Osteocyte (in vitro differentiated cells): ENCODE measurements at places on chromosomes 1 and 21. TPM values are rescaled to one million over a fixed set of nuclear protein-coding genes. Genes with fewer than 3 reads are reported as not detected.

Gene SYT14
- total RNA-seq: 0.10 and 0.16 TPM in 2 replicates

Gene JAM2
- total RNA-seq: 5.9 and 6.1 TPM in 2 replicates

Gene CDCA8
- total RNA-seq: 7.6 and 7.7 TPM in 2 replicates

Gene TSPAN2
- total RNA-seq: 3.1 and 3.5 TPM in 2 replicates

Gene COL8A2
- total RNA-seq: 8.2 and 10.1 TPM in 2 replicates

Gene KMO
- total RNA-seq: not detected in 2 replicates

Gene CYP4X1
- total RNA-seq: 0.38 and 0.89 TPM in 2 replicates

DNA sequence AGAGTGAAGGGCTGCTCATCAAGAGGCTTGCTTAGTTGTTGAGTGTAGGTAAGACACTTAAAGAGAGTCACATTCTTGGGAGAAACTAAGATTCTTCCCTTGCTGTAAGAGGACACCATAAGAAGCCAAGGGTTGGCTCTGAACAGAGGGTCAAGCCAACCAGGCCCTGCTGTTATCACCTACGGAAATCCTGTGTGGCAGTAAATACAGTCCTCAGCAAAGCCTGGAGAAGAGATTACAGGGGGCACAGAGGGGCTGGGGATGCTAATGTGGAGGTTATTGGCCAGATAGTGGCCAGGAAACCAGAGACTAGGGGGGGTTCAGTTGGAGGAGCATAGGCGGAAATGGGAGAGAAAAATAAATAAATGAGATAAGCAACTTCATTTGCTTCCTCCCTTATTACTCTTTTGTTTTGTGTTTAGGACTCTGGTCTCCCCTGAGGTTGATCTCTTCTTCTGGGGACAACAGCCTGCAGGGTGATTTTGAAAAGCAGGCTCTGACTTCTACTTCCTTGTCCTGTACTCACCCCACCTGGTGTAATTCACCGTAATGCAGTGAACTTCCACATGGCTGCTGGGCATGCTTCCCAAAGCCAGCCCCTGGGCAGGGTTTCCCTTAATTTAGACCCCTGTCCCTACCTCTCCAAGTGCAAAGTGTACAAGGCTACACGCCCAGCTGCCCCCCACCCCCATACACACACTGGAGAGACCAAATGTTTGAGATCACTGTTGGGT, 40.9 kb downstream of the MTARC1 start:
- no peak for DNase-seq

DNA sequence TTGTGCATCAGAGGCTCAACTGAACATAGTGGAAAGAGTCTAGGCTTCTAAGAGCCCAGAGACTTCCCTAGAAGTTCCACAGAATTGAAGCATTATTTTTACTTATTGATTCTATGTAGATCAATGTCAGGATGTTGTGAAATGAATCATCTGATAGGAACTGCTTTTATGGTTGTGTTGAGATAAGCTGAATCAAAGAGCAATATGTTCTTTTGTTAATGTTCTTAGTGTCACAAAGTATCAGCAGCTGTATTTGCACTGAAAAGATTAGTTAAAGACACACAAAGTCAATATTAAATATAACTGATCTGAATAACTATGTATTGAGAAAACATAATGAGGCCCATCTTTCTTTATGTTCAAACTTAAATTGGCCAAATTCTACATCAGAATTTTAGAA, 430.7 kb upstream of the ZRANB2 start:
- no peak for DNase-seq

DNA sequence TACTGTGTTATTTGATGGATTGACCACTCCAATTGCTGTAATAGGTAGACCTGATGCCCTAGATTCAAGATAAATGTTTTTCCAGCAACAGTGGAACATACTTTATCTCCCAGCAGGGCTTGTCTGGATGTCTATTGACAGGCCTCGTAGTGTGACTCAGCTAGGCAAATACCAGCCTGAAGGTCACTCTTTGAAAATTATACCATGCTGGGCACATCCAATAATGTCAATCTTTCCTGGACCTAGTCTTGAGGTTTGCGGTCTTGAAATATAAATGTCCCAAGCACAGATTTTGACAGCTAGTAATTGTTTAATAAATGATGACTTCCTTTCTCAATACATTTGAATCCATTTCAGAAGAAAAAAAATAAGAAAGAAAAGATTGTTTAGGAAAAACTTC, 1138.0 kb upstream of the TMPRSS15 start:
- DNase-seq: no peak

DNA sequence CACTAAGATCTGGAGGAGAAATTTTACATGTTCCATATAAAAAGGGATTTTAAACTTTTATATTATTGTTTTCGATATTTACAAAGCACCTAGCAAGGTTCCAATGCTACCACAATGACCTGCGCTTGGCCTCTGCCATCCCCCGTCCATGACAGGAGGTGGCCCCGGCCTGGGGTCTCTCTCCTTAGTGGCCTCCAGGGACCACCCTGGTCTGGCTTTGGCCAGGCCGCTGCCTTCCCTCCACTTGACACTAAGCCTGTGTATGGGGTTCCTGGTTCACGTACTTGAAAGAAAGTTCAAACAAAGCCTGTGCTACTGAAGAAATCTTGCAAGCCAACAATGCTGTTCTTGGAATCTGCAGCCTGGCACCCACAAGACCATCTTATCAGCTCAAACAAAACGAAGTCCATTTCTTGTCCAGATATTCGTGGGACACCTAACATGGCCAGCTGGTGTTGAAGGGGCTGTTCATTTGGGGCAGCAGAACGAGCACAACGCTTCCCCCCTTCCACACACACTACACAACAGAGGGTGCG, 12.8 kb downstream of the PRDM15 start:
- DNase-seq: no peak

GRCh38 chr1:53306168-53306567, 21.7 kb downstream of the LRP8 start:
- DNase-seq: no peak

DNA sequence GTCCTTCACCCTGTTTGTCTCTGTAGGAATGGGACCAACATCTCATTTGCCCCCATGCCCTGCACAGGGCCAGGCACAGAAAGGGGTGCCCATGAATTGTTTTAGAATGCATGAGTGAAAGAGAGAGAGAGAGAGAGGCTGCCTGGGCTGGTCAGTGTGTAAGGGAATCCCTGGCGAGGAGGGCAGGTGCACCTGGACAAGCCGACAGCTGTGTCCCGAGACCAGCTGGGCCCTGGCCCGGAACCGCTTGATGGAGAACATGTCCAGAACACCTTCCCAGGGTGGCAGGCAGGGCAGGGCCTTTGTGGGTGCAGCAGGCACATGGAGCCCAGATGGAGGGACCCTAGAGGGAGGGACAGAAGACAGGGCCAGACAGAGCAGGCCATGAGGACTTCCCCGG, 22.7 kb downstream of the SPOCD1 start:
- no peak for DNase-seq

DNA sequence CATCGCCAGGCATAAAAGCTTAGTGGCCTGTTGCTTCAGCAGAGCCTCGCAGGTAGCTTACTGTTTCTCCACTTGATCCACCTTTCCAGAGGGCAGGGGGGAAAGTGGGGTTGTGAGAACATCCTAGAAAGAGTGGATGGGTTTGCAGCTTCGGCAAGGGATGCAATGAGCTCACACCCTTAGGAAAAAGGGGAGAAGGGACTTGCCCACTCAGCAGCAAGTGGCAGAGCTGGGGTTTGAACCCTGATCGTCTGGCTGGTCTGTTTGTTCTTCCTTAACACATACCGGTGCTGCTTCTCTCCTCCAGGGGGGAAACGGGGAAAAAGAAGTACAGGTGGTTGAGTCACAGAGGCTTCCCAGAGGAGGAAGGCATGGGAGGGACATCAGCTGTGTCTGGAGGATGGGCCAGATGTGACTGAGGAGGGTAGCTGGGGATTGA, 1.0 kb downstream of the TMEM201 start:
- DNase-seq: no peak

GRCh38 chr1:191592039-191592438, 566.2 kb upstream of the RGS18 start:
- no peak for DNase-seq

DNA sequence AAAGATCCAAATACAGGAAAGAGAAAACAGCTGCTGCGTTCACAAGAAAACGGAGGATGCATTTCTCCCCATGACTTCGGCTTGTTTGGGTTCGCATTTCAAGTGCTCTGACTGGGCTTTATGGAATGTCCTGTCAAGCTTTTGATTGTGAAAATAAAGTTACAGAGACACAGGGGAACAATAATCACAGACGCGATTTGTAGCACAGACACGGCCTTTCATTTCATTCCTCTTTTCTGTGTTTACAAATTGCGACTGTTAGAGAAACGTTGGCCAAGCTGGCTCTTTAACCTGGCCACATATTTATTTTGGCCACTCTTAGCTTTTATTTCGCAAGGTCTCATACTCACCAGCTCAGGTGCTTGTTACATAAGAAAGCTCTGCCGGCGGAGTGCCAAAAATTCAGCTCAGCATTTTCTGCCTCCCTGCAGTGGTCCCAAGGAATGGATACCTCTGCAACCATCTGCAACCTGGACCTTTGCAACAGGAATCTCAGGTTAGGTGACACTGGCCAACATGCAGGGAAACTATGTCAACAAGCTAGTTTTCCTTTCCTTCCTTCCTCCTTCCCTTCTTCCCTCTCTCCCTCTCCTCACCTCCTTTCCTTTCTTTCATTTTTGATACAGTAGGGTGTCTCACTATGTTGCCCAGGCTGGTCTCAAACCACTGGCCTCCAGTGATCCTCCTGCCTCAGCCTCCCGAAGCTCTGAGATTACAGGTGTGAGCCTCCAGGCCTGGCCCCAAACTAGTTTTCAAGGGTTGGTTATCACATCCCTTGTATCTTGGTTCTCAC, 58.2 kb upstream of the SLC45A1 start:
- no peak for DNase-seq

GRCh38 chr1:161374373-161374772, 6.7 kb upstream of the CFAP126 start:
- no peak for DNase-seq

DNA sequence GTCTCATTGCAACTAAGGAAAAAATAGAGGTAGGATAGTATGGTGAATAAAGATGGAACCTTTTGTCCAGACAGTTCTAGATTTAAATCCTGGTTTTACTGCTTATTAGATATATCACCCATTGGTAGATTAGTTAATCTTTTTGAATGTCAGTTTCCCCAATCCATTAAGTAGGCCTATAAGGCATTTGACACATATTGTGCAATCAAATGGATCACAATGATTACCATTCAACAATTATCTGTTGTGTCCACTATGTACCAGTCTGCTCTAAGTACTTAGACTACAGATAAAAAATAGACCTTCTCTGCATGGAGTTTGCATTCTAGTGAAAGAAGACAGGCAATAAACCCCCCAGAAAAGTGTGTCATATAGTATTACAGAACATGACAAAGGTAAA, 6.0 kb upstream of the PALMD start:
- DNase-seq: no peak

- DNase-seq: no peak
Observed at GRCh38 chr1:56045477-56045876, 533.9 kb downstream of the PLPP3 start.

- no peak for DNase-seq
Observed at GRCh38 chr1:61318319-61319125, 236.2 kb downstream of the NFIA start.

DNA sequence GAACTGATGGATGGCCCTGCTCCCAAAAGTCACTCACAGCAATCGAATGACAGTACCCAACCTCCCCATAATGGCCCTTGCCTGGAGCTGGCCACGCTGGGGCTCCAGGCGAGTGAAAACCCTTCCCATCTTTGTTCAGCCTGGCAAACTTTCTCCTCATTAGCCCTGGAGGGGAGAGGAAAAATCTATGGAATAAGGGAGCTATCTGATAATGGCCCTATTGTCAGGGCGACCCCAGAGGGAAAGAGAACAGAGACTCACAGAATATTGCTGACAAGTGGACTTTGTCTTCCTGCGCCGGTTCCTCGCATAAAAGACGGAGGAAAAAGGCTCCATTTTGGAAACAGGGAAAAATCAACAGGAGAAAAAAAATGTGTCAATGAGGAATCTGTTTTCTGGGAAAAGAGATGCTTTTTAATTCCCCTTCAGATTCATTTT, 13.0 kb upstream of the ARHGEF16 start:
- no peak for DNase-seq

GRCh38 chr1:180094705-180095295, 59.9 kb upstream of the QSOX1 start:
- no peak for DNase-seq

DNA sequence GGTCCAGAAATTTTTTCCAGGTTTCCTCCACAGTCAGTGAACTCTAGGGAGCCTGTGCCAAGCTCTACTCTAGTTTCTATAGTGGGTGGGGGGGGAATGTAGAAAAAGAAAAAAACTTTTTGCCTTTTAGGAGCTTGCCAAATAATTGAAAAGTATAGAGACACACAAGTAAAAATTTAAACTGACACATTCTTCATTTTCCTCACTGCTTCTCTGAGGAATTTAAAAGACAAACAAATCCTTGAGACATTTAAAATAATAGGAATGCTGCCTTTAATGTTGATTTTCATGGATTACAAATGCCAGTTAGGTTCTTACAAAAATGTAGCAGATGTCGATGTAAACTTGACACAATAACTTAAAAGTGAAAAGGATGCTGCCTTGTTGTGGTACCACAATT, 241.9 kb downstream of the DNM3 start:
- DNase-seq: no peak

DNA sequence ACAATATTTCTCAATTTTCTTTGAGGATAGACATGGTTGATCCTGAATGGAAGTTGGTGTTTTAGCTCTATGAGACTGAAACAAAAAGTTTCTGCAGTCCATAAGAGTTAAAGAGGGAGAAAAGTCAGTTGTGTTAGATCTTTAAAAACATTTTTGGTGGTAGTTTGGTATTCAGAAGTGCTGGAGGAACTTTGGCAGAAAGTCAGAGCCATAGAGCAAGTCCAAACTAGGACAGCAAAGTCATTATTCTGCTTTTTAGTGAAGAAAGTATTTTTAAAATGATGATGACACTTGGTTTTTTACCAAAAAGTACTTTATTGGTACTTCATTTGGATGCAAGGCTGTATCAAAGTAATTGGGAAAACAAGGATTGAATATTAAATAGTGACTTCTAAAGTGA, 41.8 kb downstream of the FNBP1L start:
- no peak for DNase-seq
